Hematopoietic multipotent progenitor cell (in vitro differentiated cells): ENCODE measurements at places on chromosomes 3 and 15. TPM values are rescaled to one million over a fixed set of nuclear protein-coding genes. Genes with fewer than 3 reads are reported as not detected.

GRCh38 chr3:169954142-169954756 lies 12.4 kb upstream of the SEC62 start:
- DNase-seq: no peak

DNA sequence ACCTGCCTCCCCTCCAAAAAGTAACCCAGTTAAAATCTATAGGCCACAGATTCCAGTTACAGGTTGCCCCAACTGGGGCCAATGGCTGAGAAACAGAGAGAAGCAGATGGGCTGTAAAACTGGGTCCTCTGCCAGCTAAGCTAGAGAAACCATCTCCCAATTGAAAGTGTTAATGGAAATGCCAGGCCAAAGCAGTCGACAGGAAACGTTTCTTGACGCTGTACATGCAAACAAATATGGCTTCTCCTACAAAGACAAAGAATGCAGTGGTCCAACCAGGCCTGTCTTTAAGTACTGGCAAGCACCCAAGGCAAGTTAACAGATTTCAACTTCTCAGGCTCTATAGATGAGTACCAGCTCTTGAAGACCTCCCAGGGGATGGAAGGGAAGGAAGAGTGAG lies 71.3 kb downstream of the MAGI1 start:
- DNase-seq: no peak

- DNase-seq: no peak
These were observed 85.7 kb downstream of the ARIH1 start for GRCh38 chr15:72559781-72560180.

- DNase-seq: peak; percentile 60
These were observed 286.0 kb downstream of the NFKBIZ start for GRCh38 chr3:102135316-102135715.

- no peak for DNase-seq
These were observed 5.3 kb downstream of the INAFM2 start for GRCh38 chr15:40328751-40329150.

DNA sequence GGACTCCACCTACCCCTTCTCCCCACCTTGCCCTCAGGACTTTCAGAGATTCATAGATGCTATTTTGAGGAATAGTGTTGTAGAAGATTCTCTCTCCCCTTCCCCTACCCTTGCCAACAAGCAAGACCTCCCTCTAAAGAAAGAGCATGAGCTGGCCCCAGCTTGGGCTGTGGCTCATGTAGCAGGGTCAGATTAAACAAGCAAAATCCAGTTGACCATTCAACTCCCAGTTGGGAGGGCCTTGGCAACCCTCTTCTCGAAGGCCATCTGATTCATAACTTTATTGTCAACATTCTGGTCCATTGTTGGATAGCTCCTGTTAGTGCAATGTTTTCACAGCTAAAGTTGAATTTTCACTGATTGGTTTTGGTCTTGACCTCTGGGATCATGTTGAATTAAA lies 41.1 kb downstream of the TNFAIP8L3 start:
- DNase-seq: no peak

- DNase-seq: no peak
These were observed 159.2 kb downstream of the TNIK start for GRCh38 chr3:171301002-171301401.

DNA sequence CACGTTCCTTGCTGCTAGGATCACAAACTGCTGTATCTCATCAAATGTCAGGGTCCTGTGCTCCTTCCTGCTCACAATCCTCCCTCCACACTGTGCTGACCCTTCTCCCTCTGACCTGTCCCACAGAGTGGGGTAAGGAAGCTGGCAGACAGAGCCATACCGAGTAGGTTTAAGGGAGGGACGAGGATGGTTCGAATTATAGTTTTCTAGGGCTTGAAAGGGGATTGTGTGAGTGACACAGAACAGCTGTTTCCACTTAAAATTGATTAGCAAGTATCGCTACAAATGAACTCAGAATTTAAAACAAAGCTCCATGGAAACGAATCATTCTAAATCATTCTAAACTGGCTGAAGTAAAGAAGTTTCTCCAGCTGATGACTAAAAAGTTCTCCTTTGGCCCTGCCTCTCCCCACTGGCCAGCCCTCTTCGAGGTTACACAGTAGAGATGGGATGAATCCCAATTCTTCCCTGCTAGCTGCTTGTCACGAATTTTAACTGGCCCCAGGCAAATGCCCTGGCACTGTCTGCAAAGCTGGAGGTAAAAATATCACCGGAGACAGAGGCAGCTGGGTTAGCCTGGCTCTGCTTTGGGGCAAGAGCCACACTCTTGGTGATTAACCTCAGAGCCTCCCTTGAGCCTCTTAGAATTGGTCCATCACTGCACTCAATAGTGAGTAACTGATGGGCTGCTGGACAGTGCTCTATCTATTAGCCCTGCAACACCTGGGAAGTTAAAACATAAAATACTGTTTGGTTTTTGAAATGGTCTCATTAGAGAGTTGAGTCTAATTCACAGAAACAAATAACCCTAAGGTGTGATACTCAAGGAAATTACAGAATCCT lies 194.9 kb downstream of the CHST2 start:
- DNase-seq: no peak

COPB2 gene
- total RNA-seq: 40.9 TPM

RAD51 gene
- 4.6 TPM for total RNA-seq

SLCO2A1 gene
- under 0.01 TPM for total RNA-seq

CLCN2 gene
- 3.5 TPM for total RNA-seq

WNT5A gene
- total RNA-seq: not detected

C2CD4A gene
- total RNA-seq: under 0.01 TPM

KNG1 gene
- not detected for total RNA-seq
